Stimulated activated CD4-positive, alpha-beta T cell treated with anti-CD3 and anti-CD28 coated beads, Interleukin-1b, Interleukin-23, amount 100 ng/mL, for 1 hour (primary cell): ENCODE measurements at places on chromosomes 16 and 17.

GRCh38 chr16:11029948-11030347, 85.6 kb downstream of the CLEC16A start:
- no peak for DNase-seq

DNA sequence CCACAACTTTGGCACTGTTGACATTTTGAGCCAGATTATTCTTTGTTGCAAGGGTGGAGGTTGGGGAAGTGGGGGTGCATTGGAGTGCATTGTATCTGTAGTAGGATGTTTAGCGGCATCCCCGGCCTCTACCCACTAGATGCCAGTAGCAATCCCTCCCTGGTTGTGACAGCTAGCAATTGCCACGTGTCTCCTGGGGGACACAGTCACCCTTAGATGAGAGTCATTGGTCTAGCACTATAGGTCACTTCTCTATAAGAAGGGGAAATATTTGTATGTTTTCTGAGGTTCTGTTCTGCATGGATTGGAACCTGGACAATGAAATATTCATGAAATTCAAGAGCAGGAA, 32.4 kb downstream of the MSI2 start:
- DNase-seq: no peak

DNA sequence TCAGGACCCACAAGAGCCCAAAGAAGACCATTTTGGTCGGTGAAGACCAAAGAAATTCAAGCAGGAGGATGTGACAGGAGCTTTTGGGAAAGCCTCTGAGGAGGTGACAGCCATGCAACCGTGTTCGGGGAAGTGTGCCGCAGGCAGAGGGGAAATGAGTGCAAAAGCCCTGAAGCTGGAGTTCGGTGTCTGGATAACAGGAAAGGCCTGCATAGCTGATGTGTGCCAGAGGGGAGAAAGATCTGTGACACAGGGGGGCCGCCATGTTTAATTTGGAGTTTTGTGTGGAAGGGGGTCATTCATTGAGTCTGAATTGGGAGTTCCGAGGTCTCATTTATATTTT, 870 bp upstream of the ZC3H7A start:
- DNase-seq: no peak

GRCh38 chr16:19830902-19831560, 53.6 kb downstream of the GPRC5B start:
- no peak for DNase-seq

GRCh38 chr17:58788199-58788598, 32.5 kb downstream of the PPM1E start:
- no peak for DNase-seq

- no peak for DNase-seq
Measured at GRCh38 chr16:67026570-67026969, 2.4 kb upstream of the CBFB start.

GRCh38 chr16:12017558-12017957, 41.0 kb downstream of the SNX29 start:
- DNase-seq: no peak
